SJCRH30 (cell line): ENCODE measurements at places on chromosomes 4 and X. TPM values are rescaled to one million over a fixed set of nuclear protein-coding genes. Genes with fewer than 3 reads are reported as not detected.

- peak overlapping the region; percentile 69 for H3K27ac ChIP-seq
- peaks cover 16% of the 10 kb centered on the region for H3K4me1 ChIP-seq
- peak; percentile 62 for DNase-seq
- no peaks in the 10 kb centered on the region for H3K36me3 ChIP-seq
Measured at GRCh38 chrX:154541896-154542722, 4.5 kb downstream of the G6PD start.

DNA sequence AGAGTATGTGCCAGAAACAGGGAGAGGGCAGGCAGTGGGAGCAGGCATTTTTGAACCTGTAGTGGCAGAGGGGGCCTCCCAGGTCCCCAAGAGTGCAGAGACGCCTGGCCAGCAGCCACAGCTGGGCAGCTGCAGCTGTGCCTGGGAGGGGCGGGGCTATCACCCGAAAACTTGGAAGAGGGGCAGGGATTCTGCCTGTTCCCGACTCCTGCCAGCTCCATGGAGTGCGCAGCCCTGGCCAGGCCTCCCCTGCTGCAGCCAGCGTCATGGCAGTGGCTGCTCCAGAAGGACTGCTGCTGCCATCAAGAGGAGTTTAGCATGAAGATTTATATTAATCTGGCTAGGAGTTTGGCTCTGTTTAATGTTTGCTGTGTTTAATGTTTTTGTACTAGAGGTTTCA lies 532.1 kb upstream of the PITX2 start:
- H3K4me1 ChIP-seq = no peaks in the 10 kb centered on the region
- peak; percentile 22 for DNase-seq
- H3K36me3 ChIP-seq = no peaks in the 10 kb centered on the region
- H3K4me3 ChIP-seq = no peak overlapping the region

Gene GUCY1B1
- total RNA-seq = 3.1 and 3.2 TPM in 2 replicates

DNA sequence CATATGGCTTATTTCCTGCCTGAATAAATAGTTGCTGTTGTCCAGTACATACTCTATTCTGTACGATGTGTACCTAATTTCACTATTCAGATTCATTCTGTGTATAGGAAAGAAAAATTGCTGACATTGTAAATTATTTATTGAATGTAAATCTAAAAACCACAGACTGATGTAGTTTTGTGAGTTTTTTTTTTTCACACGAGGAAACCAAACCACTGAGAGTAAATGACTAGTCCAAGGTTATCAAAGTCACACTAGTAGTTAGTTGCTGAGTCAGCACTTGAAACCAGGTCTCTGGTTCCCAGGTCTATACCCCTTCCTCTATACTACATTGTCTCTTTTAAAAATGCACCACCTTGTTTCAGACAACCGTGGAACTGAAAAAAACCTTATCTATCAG lies 298.3 kb upstream of the DIAPH2 start:
- H3K27me3 ChIP-seq = no peaks in the 10 kb centered on the region
- H3K27ac ChIP-seq = no peak overlapping the region
- no peak for DNase-seq
- H3K36me3 ChIP-seq = no peaks in the 10 kb centered on the region
- no peaks in the 10 kb centered on the region for H3K4me1 ChIP-seq

Gene PCYT1B
- 7.2 TPM in 2 replicates for total RNA-seq

DNA sequence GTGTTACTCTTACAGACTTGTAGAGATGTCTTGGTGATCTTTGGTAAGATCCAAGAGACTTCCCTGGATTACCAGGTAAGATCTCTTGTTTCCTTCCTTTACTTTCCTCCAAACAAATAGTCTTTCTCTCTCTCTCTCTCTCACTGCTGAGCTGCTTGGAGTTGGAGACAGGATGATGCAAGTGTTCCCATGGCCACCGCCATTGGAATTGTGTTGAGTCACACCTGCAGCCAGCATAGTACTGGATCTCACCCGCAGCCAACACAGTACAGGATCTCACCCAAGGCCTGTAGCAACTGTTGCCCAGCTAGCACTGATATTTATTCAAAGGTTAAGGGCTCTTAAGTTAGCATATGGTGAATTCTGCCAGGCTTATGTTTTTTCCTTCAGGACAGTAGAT lies 1080.9 kb downstream of the FAT4 start:
- H3K4me3 ChIP-seq = no peak overlapping the region
- H3K27me3 ChIP-seq = no peaks in the 10 kb centered on the region
- DNase-seq = no peak
- H3K4me1 ChIP-seq = peaks cover 11% of the 10 kb centered on the region
- H3K36me3 ChIP-seq = no peaks in the 10 kb centered on the region
- H3K27ac ChIP-seq = no peak overlapping the region

Gene CENPVL1
- total RNA-seq = not detected in 2 replicates

Gene PJA1
- 43.6 and 49.3 TPM in 2 replicates for total RNA-seq

Gene CPE
- not detected in 2 replicates for total RNA-seq
